ENCODE measurements at places on chromosomes 5 and 9.
A peak's percentile ranks its signal among the peaks of the same experiment; 100 is the strongest.

- DNase-seq = no peak
Observed at GRCh38 chr5:175748650-175749049, 90.8 kb downstream of the HRH2 start.

GRCh38 chr5:1167361-1167727, 34.1 kb upstream of the SLC6A19 start:
- DNase-seq = no peak

GRCh38 chr9:110047232-110047954, 160.6 kb downstream of the C9orf152 start:
- no peak for DNase-seq

DNA sequence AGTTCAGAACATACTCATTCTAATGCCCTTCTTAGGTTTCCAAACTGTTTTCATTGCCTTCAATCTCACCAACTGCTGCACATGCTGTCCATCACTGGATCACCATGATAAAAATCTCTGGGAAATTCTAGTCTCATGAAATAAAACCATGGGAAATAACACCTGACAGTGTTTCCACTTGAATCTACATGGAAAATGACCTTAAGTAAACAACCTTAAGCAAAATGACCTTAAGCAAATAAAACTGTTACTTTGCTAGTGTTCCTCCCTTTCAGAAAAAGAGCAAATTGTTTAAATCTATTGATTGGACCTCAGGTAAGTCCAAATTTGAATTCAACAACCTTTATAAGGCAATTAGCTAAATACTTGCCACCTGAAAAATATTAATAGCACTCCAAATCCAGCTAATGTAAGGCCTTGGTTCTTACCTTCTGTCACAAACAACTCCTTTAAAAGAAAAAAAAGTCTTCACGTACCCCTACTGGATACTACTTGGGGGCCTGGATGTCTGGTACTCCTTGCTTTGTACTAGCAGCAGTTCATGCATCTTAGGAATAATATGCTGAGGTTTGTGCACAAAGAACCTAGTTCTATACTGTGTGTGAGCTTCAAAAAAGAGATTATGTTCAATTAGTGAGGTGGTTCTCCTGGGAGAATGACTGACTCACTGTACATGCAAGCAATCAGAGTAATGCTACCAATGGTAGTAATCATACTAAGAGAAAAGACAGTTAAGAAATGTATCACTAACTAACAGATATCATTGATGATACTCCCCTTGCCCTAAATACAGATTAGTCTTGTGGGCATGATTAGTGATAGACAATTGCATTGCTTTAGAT, 630.4 kb downstream of the PSAT1 start:
- DNase-seq = no peak

GRCh38 chr5:93915142-93915553, 173.7 kb upstream of the POU5F2 start:
- DNase-seq = peak; percentile 13

GRCh38 chr9:27659001-27659400, 85.7 kb upstream of the C9orf72 start:
- no peak for DNase-seq

DNA sequence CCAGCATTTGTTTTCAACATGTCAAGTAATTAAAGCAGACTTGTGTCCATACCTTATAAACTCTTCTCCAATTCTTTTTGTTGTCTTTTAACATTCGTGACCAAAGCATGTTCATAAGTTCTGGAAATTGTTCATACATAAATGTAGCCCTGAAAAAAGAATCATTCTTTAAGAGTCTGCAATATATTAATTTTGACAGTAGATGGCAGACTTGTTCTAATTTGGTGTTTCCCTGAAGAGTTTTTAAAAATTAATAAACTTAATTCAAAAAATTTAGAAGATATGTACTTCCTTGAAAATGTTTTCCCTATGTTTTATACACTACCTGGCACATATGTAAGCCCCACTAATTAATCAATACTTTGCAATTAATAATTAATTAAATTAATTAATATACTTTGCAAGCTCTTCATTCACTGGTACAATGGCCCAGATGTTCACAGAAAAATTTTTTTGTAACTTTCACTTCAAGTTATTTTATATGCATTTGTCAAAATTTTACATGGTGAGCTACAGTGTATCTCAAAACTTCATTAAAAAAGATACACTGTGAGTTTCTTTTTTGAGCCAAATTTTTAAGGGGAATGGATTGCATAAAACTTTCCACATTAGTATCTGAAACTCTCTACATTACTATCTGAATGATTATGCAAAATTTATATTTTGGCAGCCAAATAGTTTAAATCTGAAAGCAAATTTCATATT, 42.1 kb downstream of the CLINT1 start:
- DNase-seq = no peak

- DNase-seq = no peak
Observed at GRCh38 chr5:168609806-168610482, 30.8 kb upstream of the PANK3 start.

GRCh38 chr9:110109333-110110092, 98.4 kb downstream of the C9orf152 start:
- no peak for DNase-seq

DNA sequence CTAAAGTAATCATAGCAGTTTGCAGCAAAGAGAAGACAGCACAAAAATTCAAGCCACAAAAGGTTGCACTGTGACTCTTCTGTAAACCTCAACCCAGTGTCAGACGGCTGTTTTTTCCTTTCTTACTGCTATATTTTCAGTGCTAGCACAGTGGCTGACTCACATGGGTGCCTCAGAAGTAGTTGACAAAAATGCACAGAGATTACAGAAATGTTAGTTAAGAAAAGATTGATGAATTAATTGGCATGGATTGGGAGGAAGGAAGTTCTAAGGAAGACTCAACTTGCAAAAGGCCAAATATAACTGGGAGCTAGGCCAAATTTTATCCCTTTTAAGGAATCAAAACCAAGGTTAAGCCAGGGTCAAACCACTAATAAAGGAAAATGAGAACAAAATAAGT, 43.7 kb upstream of the ITGA1 start:
- peak; percentile 75 for DNase-seq
